ENCODE measurements at places on chromosomes 2 and 18.

GRCh38 chr18:3117493-3118192 lies 102.1 kb downstream of the MYOM1 start:
- DNase-seq = no peak

GRCh38 chr2:190815226-190815625 lies 65.4 kb upstream of the GLS start:
- no peak for DNase-seq

DNA sequence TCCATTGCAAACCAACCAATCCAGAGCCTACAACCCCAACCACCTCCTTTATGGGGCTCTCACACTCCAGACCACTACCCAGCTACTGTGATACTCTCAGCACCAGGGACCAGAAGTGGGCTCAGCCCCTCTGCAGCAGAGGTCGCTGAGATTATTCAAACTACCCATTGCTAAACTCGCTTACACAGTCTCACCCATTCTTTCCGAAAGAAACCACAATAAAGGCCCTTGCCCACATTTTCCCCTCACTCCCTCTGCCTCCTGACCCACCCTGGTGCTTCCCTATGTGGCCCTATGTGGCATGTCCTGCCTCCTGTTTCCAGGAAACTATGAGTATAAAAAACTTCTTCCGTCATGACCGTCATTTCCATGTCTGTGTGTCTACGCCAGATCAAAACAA lies 10.7 kb downstream of the TEX51 start:
- no peak for DNase-seq

GRCh38 chr2:29627279-29627711 lies 294.1 kb downstream of the ALK start:
- DNase-seq = no peak

- DNase-seq = no peak
Measured at GRCh38 chr18:79695269-79695668, 15.7 kb downstream of the CTDP1 start.

DNA sequence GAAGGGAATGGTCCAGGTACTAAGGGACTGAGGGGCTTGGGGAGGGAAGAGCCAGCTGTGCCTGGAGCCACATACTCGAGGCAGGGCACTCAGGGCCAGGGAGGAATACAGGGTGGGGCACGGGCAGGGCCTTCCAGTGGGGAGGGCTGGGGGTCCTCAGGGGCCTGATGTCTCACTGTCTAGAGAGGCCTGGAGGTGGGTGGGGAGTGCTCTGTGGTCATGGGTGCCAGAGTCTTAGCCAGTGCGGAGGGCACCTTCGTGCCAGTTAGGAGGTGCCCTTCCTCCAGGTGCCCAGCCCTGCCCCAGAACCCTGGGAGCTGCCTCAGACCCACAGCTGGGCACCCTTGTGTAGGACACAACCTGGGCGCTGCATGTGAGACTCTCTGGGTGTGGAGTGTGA lies 81.2 kb downstream of the SMAD7 start:
- no peak for DNase-seq

GRCh38 chr18:40365526-40365925 lies 1589.5 kb upstream of the PIK3C3 start:
- DNase-seq = no peak

DNA sequence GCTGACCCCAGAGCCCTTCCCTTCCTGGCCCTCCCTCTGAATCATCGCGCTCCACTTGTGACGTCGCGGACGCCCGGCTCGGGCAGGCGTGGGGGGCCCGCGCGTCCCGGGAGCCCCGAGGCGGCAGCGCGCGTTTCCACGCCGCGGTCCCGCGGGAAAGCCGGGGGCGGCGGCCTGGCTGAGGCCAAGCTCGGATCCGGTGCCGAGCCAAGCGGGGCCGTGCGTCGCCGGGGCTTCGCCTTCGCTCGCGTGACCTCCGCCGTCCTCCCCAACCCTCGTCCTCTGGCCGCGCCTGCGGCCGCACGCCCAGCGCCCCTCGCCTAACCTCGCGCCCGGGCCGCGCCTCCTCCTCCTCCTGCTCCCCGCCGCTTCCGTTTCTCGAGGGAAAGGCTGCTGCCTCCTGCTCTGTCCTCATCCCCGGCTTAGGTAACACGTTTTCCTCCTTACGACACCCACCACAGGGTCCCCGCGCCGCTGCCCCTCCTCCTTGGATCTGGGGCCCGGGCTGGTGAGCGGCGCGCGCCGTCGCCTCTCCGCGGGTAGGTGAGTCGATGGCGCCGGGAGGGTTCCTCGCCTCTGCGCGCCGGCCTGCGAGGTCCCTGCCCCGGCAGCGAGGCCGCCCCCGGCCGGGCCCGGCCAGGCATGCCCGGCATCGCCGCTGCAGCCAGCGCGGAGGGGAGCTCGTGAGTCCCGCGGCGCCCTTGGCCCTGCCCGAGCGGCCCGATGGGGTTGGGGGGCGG lies at the start of gene INPP1:
Gene INPP1, plus strand, starts transcription at position 54 of the 740 bp plus-strand sequence. CDS start 16,514 bp downstream, outside the sequence.
- DNase-seq = no peak

DNA sequence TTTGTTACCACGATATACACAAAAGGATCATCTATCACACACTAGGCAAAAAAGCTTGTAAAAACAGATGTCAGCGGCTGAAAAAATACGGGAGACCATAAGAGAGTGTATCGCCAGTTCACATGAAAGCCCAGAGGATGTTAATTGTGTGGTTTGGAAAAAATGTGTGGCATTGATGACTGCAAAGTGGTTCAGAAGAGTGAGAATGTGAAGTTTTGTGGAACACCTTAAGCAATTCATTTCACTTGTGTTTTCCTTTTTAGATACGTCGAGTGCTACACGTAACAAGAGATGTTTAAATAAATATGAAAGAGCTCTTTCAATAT lies 61.7 kb upstream of the DAPL1 start:
- DNase-seq = no peak

- peak; percentile 94 for DNase-seq
Measured at GRCh38 chr2:676647-677055, 555 bp downstream of the TMEM18 start.

GRCh38 chr18:13163167-13163927 lies 55.2 kb upstream of the LDLRAD4 start:
- no peak for DNase-seq

- DNase-seq = no peak
Measured at GRCh38 chr18:45482286-45482685, 133.0 kb upstream of the SLC14A2 start.

DNA sequence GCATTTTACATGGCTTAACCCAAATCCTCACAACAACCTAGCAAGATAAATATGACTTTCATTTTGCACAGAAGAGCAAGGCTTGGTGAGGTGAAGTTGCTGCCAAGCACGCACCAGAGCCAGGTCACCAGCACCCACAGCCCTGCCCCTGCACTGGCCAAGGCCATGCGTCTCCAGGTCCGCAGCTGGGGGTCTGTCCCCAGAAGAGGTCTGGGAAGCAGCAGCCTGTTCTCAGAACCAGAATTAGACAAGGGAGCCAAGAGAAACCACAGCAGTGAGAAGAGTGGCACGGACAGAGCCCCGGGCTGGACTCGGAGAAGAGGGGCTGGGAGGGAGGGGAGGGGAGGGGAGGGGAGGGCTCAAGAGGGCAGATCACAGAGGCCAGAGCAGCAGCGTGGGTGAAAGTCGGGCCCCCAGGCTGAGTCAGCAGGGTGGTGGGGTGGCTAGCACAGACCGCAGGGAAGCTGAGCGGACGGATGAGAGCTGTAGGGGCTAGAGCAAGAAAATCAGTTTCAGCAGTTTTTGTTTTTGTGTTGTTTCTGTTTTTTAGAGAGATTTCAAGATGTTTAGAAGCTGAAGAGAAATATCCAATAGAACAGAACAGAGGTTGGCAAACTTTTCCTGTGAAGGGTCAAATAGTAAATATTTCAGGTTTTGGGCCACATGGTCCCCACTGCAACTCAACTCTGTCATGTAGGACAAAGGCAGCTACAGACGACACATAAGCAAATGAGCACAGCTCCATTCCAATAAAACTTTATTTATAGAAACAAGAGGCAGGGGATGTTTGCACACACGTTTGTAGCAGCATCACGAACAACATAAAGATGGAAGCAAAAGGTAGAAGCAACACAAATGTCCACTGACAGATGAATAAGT lies 7.4 kb upstream of the MTERF4 start:
- no peak for DNase-seq
